ENCODE measurements at places on chromosomes 7 and 10.

- DNase-seq = no peak
Observed at GRCh38 chr10:59382831-59383295, 20.5 kb upstream of the FAM13C start.

- DNase-seq = no peak
Observed at GRCh38 chr10:90930070-90930837, 9.4 kb upstream of the ANKRD1 start.

DNA sequence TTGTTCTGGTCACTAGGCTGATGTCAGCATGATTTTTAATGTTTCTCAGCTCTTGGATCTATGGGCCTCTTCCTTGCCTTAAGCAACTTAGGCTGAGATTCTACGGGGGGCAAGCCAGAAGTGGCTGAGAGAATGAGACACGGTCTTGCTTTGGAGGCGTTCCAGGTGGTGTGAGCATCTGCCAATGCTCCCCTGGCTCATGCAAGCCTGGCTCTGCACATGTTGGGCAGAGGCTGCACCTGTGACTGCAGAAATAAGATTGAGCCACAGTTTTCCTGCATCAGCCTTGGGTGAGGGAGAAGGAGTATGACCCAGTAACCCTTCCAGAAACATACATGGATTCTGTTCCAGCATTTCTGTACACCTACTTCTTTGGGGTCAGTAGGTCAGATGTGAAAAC is 41.9 kb downstream of the C10orf120 start:
- DNase-seq = no peak

DNA sequence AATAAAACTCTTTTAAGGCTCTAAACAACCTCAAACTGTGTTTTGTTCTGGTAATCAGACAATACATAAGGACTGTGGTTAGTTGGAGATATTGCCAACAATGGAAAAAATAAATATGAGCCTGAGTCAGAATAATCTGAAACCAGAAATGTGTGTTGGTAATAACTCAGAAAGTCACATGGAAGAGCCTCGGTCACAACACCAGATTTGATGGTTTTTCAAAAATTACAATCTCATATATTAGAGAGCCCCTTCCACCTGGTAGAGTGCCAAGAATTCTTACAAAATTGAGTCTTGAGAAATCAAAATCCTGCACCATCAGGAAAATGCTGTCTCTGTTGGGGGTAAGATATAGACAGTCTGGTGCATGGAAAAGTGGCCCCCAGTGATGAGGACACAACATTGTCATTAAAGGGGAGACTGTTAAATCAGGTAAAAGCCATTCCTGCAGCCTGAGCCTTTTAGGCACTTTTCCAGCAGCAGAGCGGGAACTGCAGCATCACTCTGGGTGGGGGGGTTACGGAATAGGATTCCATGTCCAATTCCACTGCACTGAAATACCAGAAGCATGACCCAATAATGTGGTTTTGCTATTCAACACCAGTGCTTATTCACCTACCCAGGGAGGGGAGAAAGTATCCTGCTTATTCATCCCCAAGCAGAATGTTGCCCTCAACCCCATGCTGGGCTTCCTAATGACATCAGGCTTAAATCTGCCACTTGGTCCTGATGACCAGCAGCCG is 9.5 kb upstream of the ADAM12 start:
- DNase-seq = no peak

DNA sequence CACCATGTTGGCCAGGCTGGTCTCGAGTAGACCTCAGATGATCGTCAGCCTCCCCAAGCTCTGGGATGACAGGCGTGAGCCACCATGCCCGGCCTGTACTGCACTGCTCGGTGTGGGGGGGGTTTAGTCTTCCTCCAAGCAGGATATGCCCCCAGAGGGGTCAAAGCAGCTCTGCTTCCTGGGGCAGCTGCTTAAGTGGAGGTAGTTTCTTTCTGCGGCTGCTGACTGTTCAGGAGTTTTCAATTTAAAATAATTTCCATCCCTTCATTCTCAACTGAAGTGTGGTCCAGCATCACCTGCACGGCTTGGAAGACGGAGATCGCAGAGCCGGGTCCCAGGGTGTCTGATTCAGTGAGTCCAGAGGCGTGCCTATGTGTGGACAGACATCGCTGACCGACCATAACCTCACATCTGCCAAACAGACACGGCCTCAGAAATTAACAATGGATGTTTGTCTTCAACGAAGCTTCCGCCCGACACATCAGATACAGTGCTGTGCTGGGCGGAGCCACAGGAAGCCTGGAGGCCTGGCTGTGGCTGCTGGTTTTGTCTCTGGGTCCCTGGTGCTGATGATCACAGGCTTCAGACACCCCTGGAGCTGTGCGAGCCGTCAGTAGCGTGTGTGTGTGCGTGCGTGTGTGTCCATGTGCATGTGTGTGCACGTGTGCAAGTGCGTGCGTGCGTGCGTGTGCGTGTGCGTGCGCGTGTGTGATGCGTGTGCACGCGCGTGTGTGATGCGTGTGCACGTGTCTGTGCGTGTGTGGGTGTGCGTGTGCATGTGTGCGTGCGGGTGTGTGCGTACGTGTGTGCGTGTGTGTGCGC is 226.5 kb upstream of the PITRM1 start:
- no peak for DNase-seq

DNA sequence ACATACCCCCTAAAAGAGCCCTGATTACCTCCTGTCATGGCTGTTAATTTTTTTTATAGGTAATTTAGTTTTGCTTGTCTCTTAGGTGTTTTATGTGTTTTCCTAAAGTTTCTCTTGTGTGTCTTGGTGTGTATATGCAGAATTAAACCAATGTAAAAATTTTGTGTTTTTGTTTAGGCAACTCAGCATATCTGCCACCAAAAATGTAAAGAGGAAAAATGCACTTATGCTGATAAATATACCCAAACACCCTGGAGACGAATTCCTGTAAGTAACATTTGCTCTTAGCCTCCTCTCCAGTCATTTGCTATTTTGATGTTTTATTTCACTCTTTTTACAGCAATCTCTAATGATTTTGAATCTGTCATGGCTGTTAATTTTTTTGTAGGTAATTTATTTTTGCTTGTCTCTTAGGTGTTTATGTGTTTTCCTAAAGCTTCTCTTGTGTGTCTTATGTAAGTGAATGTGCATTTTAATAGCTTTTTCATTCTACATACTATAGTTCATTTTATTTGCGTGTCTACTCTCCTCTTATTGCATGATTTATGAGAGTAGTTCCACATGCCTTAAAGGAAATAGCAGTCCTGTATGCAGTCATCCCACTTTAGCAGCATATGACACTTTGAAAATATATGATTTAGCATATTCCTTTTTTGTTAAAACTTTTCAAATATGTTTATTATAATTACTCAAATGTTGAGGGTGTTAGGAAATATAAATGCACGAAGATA is 149.2 kb downstream of the CCSER2 start:
- DNase-seq = no peak

GRCh38 chr7:8724080-8724718 is 290.8 kb downstream of the NXPH1 start:
- peak; percentile 38 for DNase-seq

DNA sequence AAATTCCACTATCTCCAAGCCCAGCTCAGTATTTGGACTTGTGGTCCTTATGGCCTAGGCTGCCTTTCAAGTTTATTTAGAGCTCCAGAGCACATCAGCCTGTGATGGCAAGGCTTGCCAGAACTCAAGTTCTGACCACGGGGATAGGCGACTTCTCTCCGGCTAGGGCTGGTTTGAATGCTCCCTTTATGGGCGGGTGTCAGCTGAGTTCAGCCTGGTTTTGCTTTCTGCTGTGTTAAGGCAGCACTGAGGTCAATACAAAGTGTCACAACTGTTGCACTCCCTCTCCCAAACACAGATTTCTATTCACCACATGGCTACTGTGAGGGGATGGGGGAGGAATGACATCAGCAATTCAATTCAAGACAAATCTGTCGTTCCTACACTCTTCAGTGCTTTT is 318.1 kb upstream of the MYO3A start:
- DNase-seq = no peak

DNA sequence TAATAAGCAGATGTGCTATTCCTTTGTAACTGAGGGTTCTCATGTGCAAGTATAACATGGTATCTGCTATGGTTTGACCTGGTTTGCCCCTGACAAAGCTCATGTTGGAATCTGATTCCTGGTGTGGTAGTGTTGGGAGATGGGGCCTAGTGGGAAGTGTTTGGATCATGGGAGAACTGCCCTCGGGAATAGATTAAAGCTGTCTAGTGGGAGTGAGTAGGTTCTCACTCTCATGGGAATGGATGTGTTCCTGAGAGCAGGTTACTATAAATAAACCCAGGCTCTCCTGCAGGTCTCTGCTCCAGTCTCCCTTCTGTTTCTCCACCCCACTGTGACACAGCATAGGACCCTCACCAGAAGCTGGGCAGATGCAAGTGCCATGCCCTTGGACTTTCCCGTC is 97.7 kb downstream of the ATE1 start:
- DNase-seq = no peak

GRCh38 chr10:60367024-60367423 is 22.7 kb downstream of the ANK3 start:
- no peak for DNase-seq

GRCh38 chr7:117041007-117041406 is 87.7 kb downstream of the ST7 start:
- peak; percentile 25 for DNase-seq

DNA sequence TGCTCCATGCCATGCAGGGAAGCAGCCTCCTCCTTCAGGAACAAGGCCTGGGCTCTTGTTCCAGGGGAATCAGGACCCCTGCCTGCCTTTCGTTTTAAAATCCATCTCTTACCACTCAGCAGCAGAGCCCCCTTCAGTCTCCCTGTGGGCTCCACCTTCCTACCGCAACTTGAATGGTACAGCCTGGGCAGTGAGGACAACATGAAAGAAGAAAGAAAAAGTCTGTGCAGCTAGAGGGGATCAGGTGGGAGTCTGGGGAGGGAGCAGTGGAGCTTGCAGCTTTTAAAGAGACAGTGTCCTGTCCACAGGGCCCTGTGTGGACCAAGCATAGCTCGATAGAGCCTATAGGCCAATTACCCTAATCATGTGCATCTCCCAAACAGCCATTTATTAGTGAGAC is 3.7 kb downstream of the PLXNA4 start:
- no peak for DNase-seq

GRCh38 chr7:28362812-28363211 is 49.5 kb upstream of the CREB5 start:
- no peak for DNase-seq

DNA sequence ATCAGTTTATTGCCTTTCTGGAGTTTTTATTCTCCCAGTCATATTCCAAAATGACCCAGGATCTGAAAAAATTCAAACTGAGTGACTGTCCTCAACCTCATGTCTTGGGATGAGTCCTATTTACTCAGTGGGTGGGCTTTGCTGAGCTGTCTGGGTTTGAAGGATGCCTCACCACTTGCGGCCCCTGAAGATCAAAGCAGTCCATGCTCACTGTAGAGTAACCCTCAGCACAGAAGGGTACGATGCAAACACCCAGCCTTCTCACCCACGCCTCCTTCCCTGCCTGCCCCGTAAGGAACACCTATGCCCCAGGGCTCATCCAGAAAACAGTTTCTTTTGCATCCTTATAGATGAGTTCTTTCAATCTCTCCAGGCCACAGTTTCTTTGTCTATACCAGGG is 42.2 kb upstream of the GRB10 start:
- DNase-seq = no peak

DNA sequence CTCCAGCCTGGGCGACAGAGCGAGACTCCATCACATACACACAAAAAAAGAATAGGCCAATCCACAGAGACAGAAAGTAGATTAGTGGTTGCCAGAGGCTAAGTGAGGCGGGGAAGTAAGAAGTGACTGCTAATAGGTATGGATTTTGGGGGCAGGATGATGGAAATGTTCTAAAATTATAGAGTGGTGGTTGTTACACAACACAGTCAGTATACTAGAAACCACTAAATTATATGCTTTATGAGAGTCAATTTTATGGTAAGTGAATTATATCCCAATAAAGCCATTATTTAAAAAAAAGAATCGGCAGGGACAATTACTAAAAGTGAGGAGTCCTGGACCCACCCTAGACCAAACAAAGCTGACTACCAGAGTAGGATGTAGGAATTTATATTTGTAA is 24.3 kb downstream of the DENND2A start:
- no peak for DNase-seq

DNA sequence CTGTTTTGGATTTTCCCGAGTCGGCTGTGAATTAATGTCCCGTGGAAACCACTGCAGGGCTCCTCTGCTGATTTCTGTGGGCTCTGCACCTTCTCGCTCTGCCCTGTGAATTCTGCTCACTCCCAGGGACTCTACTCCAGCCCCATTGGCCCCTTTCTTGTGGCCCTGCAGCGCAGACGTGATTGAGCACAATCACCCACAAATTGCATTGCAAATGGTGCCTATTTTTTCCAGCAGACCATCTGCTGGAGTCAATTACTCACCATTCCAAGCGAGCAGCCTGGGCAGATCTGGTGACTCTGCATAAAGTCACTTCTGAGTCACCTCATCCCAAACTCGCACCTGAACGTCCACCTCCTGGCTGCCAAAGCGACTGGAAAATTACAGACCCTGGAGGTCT is 235.8 kb downstream of the PAXIP1 start:
- DNase-seq = no peak

- no peak for DNase-seq
Observed at GRCh38 chr10:57049096-57049495, 688.0 kb upstream of the ZWINT start.

- no peak for DNase-seq
Observed at GRCh38 chr10:89001729-89002072, 11.1 kb downstream of the FAS start.

DNA sequence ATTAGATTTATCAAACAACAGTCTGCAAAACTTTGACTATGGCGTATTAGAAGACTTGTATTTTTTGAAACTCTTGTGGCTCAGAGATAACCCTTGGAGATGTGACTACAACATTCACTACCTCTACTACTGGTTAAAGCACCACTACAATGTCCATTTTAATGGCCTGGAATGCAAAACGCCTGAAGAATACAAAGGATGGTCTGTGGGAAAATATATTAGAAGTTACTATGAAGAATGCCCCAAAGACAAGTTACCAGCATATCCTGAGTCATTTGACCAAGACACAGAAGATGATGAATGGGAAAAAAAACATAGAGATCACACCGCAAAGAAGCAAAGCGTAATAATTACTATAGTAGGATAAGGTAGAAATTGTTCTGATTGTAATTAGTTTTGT is 31.4 kb downstream of the LRRC17 start:
- DNase-seq = no peak
